GM12892 (cell line): ENCODE measurements at places on chromosomes 5 and 9.

GRCh38 chr9:115262477-115262876 is 144.5 kb upstream of the TNC start:
- no peak for DNase-seq

DNA sequence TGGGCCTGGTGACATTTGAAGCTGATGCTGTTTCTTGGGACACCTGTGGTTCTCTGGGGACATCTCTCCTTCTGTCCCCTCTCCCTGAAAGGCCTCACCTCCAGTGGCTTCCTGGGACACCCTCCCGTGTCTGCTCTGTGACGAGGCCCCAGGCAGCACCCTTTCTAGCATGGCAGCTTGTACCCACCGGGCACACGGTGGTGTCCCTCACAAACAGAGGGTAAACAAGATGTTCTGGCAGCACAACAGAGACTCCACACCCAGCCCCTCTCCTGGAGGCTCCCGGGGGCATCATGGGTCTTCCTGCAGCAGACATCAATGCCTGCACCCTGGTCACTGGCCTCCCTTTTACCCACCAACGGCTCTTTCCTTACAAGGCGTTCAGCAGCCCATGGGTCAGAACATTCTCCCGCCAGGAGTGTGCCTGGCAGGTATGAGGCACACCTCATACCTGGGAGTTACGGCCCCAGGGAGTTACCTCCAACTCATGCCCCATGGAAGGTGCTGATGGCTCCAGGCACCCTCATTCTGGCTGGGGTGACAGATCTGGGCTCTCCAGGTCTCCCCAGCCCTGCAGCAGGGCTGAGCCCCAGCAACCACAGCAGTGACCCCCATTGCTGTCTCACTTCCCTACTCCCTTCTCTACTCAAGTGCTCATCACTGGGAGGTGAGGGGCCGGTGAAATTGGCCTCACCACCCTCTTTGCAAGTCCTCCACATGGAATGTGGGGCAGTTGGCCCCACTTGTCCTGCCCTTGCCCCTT is 51.1 kb downstream of the BARX1 start:
- DNase-seq: no peak

DNA sequence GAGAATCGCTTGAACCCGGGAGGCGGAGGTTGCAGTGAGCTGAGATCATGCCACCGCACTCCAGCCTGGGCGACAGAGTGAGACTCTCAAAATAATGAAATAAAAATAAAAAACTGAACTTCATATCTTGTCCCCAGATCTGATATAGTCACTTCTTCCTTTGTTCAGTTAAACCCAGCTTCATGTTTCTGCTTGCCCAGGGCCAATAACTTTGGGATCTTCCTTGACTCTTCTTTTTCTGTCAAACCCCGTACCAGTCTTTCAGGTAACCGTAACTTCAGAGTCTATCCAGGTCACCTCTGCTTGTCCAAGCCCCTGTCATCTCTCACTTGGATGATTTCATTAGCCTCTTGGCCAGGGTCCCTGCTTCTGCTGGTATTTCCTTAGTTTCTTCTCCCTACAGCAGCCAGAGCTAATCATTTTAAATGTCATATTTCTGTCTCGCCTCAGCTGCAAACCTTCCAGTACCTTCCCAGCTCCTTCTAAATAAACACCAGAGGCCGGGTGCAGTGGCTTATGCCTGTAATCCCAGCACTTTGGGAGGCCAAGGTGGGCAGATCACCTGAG is 19.7 kb upstream of the ABL1 start:
- no peak for DNase-seq

GRCh38 chr9:97786341-97786740 is 66.7 kb upstream of the FOXE1 start:
- DNase-seq: no peak

- no peak for DNase-seq
Measured at GRCh38 chr5:165035520-165035919, 1530.1 kb downstream of the MAT2B start.

- DNase-seq: no peak
Measured at GRCh38 chr9:108244686-108245085, 611.1 kb downstream of the ACTL7B start.

DNA sequence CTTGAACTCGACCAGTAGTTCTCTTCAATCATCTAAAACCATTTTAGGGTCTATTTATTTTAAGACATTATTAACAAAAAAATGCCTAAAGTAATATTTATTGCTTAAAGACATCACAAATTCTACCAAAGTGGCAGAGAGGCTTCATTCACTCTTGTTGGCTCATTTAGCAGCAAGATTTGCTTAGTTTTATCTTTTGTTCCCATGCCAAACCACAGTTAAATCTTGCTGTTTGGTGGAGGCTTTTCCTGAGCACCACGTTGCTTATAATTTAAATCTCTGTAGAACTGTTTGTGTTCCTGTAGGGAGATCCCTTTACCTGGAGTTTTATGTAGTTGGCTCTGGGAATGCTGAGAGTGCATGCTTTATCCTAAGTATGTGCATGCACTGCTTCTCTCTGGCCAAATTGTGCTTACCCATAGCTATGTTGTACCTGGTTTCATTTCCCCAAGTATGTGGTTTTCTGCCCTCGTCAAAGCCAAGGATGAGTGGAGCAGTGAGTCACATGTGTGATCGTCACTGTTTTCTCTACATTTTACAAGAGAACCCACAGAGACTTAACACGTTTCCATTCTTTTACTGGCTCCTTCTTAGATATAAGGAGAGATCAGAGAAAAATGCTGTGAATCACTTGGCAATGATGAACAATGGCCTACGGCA is 42.1 kb upstream of the MAST4 start:
- DNase-seq: peak; percentile 9

- DNase-seq: no peak
Measured at GRCh38 chr5:61824396-61824795, 481.6 kb upstream of the KIF2A start.

GRCh38 chr9:114131808-114132549 is 23.4 kb upstream of the COL27A1 start:
- no peak for DNase-seq

DNA sequence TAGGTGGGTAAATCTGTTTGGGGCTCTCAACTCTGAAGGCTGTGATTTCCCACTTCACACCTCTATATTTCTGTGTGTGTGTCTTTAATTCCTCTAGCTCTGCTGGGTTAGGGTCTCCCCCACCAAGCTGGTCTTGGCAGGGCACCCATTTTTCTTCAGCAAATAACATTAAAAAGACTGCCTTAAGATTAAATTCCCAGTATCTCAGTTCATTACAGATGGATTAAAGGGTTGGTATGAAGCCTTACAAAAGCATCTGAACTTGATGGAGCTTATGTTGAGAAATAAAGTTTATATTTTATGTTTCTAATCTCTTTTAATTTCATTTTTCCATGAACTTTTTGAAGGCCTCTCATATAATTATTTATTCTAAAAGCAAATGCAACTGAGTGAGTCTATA is 11.7 kb downstream of the PCAT7 start:
- no peak for DNase-seq

DNA sequence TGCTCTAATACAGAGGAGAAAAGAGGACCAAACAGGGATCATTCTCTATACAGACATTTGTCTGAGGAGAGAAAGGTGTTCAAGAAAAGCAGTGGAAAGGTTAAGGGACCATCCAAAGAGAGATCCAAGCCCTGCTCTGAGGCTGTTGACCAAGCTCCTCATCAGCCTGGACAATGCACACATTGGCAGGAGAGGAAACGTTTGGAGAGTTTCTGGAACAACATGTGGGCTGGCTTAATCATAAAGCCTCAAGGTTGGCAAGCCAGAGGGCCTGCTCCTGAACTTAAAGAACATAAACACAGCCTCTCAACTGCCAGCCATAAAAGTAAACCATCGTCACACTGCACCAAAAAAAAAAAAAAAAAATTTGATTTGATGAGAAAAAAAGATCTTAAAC is 184.4 kb upstream of the SLC12A2 start:
- DNase-seq: no peak

DNA sequence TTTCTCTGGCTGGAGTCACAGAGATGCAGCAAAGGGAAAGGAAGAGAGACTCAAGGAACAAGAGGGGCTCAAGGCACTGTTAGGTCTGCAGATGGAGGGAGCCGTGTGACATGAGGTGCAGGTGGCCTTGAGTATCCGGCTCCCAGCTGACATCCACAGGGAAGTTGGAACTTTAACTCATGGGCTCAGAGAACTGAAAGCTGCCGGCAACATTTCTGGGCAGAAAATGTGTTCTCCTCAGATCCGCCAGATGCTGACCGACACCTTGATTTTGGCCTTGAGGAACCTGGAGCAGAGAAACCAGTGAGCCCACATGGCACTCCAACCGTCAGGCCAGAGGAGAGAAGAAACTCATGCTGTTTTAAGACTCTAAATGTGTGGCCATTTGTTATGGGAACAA is 258.1 kb upstream of the IRX2 start:
- no peak for DNase-seq

- peak; percentile 50 for DNase-seq
Measured at GRCh38 chr5:150486402-150487198, 21.3 kb upstream of the NDST1 start.

GRCh38 chr5:134053840-134054338 is 49.1 kb upstream of the VDAC1 start:
- DNase-seq: no peak

DNA sequence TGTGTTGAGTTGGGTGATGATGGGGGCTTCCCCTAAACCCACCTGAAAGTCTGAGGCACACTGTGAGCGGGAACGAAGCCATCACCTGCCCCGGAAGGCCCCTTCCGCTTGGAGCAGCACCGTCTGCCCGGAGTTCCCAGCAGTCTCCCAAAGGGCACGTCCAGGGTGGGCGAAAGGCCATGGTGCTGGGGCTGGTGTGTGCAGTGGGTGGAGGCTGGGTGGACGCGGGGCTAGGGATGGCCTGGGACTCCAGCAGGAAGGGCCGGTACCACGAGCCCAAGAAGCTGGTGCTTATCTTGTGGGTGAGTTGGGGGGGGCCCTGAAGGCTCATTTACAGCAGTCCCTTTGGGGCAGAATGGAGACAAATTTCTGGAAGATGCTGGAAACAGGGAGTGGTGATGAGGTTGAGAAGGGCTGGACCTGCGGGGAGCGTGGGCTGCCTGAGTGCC is 4.6 kb downstream of the FLT4 start:
- DNase-seq: no peak

GRCh38 chr9:93155716-93156474 is 21.8 kb upstream of the NINJ1 start:
- no peak for DNase-seq

GRCh38 chr9:133615606-133616188 is 6.5 kb upstream of the FAM163B start:
- no peak for DNase-seq

DNA sequence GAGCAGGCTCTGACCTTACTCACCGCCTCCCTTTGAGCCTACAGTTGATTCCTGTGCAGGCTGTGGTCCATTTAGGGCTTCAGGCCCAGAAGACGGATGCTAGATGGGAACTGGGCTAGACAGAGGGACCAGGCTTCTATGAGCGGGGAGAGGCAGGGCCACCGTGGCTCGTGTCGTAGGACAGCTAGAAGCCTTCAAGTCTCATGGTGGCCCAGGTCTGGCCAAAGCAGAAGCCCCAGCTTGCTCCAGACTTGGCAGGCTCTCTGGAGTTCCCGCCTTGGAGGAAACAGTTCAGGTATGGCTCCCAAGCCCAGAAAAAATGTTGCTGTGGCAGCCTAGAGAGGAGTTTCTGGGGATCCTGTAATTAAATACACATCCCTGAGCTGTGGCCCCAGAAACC is 10.9 kb upstream of the NR5A1 start:
- no peak for DNase-seq

DNA sequence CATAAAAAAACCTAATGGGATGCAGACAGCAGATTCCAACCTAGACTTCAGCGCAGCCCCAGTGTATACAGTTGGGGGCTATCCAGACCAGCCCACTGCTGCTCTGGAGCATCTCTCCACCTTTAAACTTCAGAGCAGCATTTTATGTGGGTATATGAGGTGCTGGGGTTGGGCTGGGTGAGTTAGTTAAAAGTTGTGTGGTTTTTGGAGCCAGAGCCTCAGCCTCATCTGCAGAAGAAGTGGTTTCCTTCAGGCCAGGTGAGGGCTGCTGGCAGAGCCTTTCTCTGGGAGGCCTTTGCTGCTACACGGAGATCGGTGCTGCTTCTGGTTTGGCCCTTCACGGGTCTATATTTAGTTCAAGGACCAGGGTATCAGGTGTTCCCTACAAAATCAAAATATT is 228.3 kb downstream of the PDZD2 start:
- DNase-seq: no peak

- no peak for DNase-seq
Measured at GRCh38 chr5:22908586-22908985, 55.4 kb upstream of the CDH12 start.

- DNase-seq: no peak
Measured at GRCh38 chr9:19181561-19181960, 48.9 kb upstream of the DENND4C start.

DNA sequence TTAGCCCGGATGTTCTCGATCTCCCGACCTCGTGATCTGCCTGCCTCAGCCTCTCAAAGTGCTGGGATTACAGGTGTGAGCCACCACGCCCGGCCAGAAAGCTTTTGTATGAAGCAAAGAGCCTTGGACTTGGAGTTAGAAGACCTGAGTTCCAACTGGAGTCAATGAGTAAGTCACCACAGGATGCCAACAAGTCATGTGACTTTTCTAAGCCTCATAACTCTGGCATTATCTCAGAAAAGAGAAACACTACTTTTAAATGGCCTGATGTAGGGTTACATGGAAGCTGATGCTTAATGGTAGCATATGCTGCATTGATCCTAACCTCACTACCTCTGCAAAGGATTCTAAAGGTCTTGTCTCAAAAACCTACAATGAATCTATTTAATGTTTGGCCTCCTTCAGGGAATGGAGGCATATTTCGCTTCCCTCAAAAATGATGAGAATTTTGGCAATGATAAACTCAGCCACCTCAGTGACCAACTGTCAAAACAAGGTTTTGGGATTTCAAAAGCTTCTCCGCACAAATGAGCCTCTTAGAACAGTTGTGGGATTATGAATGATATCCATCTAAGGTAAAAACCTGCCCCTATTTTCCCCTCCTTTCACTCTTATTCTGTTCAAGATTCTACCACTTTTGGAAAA is 236.8 kb downstream of the ACTL7B start:
- no peak for DNase-seq

- peak; percentile 5 for DNase-seq
Measured at GRCh38 chr5:61768692-61769281, 436.7 kb downstream of the ZSWIM6 start.

GRCh38 chr9:99030092-99030511 is 74.8 kb upstream of the TGFBR1 start:
- no peak for DNase-seq

DNA sequence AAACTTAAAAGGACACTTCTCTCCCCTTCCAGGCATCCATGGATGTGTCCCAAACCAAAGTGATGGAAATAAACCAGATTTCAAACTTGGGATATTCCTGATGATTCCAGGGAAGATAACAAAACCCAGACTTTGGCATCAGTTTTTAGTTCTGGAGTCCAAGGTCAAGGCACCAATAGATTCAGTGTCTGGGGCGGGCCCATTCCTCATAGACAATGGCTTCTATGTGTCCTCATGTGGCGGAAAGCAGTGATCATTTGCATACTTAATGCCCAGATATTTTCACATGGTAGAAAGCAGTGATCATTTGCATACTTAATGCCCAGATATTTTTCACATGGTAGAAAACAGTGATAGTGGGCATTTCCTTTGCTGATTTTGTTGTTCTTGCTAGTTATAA is 151.4 kb upstream of the DAP start:
- no peak for DNase-seq
